GM12864 (cell line): ENCODE measurements at places on chromosomes 4 and X.

GRCh38 chrX:12894074-12895030 lies 12.1 kb upstream of the TLR8 start:
- no peak for DNase-seq

DNA sequence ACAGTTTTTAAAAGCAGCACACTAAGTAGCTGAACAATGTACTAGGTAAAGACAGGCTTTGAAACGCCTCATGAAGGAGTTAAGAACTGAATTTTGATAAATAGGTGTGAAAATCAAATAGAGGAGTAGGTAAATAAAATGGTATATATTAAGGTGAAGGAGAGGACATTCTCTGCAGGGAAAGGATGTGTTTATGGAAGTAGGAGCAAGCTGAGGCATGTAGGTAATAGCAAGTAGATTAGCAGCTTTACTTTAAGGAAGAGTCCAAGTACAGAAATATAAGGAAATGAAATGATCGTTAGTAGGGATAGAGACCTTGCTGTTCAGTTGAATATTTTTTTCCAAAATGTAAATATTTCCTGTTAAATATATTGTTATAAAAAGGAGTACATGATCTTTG lies 12.5 kb downstream of the METAP1 start:
- DNase-seq, result no peak

DNA sequence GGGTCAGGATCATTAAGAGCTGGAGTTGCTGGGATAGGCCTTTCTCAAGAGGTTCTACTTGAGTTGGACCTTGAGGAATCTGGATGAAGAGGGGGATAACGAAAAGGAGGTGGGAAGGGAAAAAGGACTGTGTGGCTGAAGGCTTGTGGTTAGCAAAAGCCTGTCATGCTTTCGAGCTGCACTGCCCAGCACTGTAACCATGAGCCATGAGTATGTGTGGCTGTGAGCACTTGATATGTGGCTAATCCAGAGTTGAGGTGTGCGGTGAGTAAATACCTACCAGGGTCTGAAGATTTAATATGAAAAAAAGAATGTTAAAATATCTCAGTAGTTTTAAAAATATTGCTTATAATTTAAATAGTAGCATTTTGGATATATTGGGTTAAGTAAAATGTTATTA lies 11.4 kb downstream of the TMEM165 start:
- no peak for DNase-seq

GRCh38 chr4:154030746-154031145 lies 241.9 kb upstream of the SFRP2 start:
- DNase-seq, result no peak

- no peak for DNase-seq
These were observed 35.9 kb downstream of the GAK start for GRCh38 chr4:896216-896615.

DNA sequence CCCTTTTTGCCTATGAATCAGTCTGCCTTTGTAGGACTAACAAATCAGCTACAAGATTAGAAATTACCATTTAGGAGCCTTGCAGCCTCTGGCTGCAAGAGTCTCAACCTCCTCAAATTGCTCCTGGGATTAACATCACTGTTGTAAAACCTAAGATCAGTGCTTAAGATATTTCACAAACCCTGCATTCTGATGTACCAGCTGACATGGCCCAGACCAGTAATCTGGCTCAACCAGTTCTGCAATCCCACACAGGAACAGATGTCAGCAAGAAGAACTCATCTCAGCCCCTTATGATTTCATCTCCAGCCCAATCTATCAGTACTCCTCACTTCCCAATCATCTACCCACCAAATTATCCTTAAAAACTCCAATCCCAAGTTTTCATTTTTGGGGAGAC lies 32.5 kb upstream of the AADAT start:
- no peak for DNase-seq

DNA sequence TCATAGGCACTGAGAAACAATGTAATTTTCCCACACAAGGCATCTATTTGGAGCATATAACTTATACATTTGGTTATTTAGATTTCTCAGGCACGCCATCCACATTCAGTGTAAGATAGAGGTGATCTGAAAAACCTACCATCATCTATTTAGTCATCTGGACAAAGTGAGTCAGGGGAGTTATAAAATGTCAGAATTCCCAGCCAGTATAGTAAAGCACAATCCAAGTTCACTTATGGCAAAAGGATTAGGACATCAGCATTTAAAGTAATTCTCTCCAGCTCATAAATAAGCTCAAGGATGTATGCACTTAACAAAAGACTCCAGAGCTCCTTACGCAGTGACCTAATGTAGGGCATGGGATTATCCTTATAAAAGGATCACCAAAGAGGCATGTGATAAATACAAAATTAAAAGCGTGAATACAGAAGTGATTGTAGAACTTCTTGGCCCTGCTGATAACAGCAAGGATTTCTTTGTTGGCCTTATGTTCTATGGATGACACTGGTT lies 65.3 kb upstream of the DCLK2 start:
- no peak for DNase-seq

DNA sequence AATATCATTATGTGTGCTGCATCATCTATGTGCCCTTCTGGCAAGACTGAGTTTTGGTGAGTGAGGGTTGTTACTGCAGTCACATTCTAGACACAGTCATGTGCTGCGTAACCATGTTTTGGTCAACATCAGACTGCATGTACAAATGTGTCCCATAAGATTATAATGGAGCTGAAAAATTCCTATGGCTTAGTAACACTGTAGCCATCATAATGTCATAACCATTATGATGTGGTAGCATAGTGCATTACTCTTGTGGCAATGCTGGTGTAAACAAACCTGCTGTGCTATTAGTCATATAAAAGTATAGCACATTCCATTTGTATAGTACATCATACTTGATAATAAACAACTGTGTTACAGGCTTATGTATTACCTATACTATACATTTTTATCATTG lies 198.1 kb upstream of the NUDT6 start:
- no peak for DNase-seq

- no peak for DNase-seq
These were observed 110.7 kb upstream of the GALNT7 start for GRCh38 chr4:173057901-173058300.

- no peak for DNase-seq
These were observed 819.6 kb upstream of the EPHA5 start for GRCh38 chr4:66489783-66490452.

GRCh38 chr4:173531086-173531965 lies 1.3 kb upstream of the HAND2 start:
- DNase-seq, result no peak

- DNase-seq, result no peak
These were observed 1384.4 kb upstream of the PCDH10 start for GRCh38 chr4:131764730-131765129.

DNA sequence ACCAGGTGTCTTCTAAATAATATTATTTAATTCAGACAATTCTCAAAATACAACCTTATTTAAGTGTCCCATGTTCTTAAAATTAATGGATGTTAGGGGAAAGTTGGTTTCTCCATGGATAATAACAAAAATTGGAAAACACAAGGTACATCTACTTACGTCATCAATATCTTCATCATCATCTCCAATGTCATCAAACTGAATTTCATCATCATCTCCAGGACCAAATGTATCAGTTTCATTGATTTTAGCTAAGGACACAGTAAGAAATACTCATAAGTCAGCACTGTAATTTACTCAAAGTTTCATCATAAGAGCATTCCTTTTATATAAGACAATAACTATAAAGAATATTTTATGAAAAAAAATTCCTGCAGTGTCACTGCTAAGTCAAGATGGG lies 11.3 kb downstream of the EIF1AX start:
- no peak for DNase-seq

- DNase-seq, result no peak
These were observed 1431.6 kb upstream of the TENM3 start for GRCh38 chr4:180811556-180811955.

GRCh38 chrX:106952988-106953387 lies 32.8 kb downstream of the CLDN2 start:
- no peak for DNase-seq

- DNase-seq, result no peak
These were observed 1.7 kb upstream of the SPARCL1 start for GRCh38 chr4:87530868-87531267.

GRCh38 chr4:145530662-145531061 lies 49.0 kb downstream of the SMAD1 start:
- DNase-seq, result no peak

GRCh38 chrX:41870719-41871151 lies 52.6 kb downstream of the CASK start:
- no peak for DNase-seq

DNA sequence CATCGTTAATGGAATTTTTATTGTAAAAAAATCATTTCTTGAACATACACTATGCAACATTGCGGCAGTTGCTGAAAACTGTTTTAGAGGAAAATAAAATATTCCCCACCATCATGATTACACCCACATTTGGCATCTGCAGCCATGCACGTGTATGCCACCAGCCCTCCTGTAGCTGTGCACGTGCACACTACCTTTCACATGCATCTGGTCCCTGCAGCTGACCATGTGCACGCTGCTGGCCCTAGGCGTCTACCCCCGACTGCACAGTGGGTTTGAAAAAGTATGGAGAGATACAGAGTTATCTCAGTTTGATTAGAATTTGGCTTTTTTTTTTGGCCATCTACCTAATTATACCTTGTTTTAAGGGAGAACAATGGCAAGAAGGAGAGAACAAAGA lies 569.8 kb upstream of the IGFBP7 start:
- no peak for DNase-seq

- DNase-seq, result no peak
These were observed 16.2 kb downstream of the RBM47 start for GRCh38 chr4:40613456-40613855.

- no peak for DNase-seq
These were observed 34.6 kb downstream of the RHOH start for GRCh38 chr4:40231316-40231863.

DNA sequence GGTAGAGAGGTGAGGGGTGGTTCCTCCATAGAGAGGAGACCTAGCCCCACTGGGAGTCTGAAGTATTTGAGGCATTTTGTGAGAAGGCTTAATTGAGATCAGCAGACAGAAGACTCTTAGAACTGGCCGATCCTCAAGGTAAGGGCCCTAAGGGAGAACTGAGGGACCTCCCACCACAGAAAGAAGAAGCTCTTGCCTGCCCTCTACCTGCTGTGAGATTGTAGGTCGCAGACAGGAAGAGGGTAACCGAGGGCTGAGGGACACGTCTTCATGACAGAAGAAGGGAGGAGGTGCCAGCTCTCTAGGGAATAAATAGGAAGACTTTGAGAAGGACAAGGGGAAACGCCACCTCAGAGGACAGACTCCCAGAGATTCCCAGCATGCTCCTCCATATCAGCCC lies 24.1 kb upstream of the MAGEC1 start:
- DNase-seq, result no peak

- DNase-seq, result no peak
These were observed 479 bp downstream of the BRCC3 start for GRCh38 chrX:155071694-155072280.

DNA sequence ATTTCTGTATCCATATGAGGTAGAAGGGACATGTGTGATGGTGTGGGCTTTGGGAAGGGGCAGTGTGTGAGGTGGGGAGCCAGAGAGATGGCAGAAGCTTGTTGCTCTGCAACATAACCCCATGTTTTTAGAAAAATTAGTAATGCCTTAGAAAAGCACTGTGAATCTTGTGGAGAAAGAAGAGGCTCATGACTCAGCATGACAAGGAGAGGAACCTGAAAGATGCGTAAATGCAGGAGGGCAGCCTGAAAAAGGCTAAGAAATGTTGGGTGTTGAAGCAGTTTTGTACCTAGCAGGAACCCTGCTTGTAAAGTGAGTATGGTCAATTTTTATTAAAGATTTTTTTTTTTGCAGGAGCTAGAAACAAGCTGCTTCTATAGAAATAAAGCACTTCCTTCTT lies 59.8 kb downstream of the ARSJ start:
- DNase-seq, result no peak

- no peak for DNase-seq
These were observed 196.9 kb downstream of the NWD2 start for GRCh38 chr4:37441231-37442061.

DNA sequence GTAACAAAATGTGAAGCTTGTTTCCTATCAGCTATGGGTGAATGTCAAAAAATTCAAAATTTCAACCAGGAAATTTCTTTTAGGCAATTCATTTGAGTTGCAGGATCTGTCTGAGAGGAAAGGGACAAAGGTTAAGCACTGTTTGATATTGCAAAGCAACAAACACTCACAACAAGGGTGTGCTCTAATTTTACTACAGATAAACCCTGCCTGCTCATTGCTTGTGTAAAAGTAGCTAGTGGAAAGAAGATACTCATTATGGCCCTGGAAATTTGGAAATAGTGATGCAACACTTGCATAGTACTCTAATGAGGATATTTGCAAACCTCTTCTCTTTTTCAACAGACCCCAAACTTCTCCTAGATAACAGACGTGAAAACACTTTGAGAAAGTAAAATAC lies 27.1 kb downstream of the FAM47E start:
- DNase-seq, result no peak

- no peak for DNase-seq
These were observed 103.7 kb upstream of the BMPR1B start for GRCh38 chr4:94653984-94654609.

DNA sequence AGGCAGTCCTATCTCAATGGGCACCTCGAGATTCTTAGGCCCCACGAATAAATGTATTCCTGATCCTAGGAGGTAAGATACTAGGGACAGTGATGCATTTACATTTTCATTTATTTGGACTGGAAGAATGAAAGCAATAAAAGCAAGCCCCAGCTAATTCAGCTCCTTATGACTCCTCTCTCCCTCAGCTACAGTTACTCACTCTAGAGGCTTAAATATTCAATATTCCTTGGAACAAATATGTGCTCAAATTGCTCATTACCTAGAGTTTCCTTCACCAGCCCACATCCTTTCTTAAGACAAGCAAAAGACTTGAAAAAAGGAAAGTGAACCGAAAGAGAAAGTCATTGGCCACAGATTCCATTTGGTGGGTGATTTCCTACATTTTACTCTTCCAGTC lies 13.9 kb downstream of the PAGE2 start:
- no peak for DNase-seq

DNA sequence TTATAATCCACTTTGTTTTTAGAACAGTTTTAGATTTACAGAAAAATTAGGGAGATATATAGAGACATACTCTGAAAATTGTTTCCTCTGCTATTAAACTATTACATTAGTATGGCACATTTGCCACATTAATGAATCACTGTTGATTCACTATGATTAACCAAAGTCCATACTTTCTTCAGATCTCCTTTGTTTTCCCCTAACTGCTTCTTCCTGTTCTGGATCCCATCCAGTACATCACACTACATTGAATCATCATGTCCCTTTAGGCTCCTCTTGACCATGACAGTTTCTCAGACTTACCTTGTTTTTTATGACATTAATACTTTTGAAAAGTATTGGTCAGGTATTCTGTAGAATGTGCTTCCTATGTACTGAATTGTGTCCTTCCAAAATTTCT lies 109.2 kb upstream of the EDNRA start:
- no peak for DNase-seq

DNA sequence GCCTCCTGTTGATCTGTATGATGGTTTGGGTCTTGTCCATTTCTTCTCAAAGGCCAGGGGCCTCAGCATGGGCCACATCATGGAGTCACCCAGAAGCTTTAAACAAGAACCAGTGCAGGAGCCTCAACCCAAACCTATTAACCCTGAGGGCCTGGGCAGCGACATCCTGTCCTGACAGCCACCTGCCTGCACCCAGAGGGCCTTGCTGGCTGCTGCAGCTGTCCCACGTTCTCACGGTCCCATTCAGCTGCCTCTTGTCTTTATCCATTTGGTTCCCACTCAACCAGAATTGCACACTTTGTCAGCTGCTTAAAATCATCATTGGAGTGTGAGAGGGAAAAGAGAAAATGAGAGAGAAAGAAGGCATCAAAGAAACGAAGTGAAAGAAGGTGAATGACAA lies 21.6 kb downstream of the C4orf50 start:
- DNase-seq, result no peak
